Small intestine (tissue), 16 donors: ENCODE measurements at places on chromosomes 13 and 19.

GRCh38 chr13:21237081-21237480, 60.6 kb downstream of the MRPL57 start:
- DNase-seq = no peak

DNA sequence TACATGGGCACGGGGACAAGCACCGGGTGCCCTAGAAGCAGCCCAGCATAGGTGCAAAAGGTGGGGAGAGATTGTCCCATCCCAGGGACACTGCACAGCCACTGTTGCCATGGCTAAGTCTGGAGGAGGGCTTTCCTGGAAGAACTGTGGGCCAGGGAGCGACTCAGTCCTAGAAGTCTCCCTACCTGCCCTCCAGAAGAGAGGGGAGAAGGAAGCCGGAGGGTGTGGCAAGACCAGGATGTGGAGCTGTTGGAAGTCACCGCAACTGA, 2.3 kb upstream of the FBN3 start:
- DNase-seq = no peak

DNA sequence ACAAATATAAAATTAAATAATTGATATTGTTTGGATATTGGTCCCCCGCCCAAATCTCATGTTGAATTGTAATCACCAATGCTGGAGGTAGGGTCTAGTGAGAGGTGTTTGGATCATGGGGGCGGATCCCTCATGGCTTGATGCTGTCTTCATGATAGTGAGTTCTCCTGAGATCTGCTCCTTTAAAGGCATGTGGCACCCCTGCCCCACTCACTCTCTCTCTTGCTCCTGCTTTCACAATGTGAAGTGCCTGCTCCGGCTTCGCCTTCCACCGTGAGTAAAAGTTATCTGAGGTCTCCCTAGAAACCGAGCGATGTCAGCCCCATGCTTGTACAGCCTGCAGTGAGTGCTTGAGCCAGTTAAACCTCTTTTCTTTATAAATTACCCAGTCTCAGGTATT, 248.2 kb downstream of the PCDH9 start:
- DNase-seq = no peak

DNA sequence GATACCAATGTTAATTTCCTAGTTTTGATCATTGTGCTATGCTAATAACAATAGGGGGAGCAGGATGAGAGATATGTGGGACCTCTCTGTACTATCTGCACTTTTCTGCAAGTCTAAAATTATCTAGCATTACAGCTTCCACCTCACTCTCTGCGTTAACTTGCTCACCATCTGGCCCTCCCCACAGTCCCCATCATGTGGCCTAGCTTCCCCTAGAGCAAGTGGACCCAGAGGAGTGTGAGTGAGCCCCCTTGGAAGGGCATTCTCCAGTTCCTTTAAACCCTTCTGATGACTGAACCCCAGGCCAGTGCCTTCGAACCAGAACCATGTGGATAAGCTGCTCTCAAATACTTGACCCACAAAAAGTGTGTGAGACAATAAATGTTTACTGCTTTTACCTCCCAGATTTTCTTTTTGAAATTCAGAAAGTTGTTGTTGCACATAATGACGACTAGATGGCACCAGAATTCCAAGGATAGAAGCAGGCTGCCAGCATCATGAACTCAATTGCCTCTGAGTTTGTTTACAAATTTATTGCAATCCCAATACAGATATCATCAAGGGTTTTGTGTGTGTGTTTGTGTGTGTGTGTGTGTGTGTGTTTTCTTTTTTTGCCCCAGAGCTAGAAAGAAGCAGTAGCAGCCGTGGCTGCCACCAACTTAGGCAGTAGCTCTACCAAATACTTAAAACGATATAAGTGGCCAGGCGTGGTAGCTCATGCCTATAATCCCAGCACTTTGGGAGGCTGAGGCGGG, 49.0 kb upstream of the ZNF780A start:
- DNase-seq = peak; percentile 60

DNA sequence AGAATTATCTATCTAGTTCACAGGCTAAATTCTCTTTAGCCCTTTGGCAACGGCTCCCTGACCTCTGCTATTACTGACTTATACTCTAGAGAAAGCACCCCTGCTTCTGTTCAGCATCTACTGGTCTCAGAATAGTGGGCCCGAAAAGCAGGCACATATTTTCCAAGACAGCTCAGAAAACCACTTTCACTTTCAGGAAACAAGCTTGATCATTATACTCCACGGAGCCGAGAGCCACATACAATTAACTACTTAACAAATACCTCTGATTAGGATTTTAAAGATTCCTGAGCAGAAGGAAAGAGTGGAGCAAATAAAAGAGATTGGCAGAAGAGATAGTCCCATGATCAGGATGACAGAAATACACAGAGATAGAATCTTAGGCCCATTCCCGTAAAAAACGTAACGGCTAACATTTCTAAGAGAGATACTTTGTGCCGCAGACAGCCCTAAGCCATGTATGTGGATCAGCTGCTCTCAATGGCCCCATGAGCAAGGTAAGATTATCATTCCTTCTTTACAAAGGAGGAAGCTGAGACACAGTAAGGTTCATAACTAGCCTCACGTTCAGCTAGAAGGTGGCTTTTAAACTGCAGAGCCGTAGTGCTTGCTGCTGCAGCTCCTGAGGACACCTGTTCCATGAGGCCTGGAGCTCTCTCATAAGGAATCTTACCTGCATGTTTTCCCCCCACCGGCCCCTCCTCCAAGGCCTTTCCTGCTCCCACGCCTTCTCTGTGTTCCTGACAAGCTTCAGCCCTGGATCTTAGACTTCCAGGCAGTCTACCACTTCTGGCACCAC, 227.2 kb downstream of the FOXO1 start:
- no peak for DNase-seq

DNA sequence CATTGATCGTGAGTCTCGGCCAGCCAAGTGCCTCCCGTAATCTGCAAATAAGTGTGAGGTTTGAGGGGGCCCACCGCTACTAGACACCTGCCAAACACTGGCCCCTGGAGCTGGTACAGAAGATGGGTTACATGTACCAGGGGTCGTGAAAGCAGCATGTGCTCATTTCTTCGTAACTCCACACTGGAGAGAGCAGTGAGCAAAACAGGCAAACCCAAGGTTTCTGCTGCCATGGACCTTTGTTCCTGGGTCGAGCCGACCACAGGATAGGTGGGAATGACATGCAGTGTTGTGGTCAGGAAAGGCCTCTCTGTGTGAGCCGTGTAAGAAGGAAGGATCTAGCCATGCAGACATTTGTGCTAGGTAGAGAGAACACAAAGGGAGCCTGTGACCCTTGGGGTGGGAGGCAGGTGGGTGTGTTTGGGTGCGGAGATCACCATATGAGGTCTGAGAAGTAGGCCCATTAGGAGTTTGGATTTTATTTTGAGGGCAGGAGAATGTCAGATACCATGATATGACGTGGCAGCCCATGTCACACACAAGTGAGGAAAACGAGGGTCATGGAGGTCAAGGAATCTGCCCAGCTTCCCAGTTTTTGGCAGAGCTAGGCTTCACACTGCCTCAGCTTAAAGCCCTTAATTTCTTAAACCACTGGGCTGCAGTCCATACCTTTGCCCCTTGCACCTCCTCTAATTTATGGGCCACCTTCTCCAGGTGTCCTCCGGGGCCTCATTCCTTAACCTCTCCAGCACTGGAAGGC, 919 bp downstream of the GTF3A start:
- DNase-seq = peak; percentile 30

GRCh38 chr13:24005755-24006281, 108.5 kb upstream of the C1QTNF9B start:
- peak; percentile 31 for DNase-seq

- DNase-seq = no peak
These were observed 607.6 kb downstream of the SLITRK1 start for GRCh38 chr13:83274679-83275078.

DNA sequence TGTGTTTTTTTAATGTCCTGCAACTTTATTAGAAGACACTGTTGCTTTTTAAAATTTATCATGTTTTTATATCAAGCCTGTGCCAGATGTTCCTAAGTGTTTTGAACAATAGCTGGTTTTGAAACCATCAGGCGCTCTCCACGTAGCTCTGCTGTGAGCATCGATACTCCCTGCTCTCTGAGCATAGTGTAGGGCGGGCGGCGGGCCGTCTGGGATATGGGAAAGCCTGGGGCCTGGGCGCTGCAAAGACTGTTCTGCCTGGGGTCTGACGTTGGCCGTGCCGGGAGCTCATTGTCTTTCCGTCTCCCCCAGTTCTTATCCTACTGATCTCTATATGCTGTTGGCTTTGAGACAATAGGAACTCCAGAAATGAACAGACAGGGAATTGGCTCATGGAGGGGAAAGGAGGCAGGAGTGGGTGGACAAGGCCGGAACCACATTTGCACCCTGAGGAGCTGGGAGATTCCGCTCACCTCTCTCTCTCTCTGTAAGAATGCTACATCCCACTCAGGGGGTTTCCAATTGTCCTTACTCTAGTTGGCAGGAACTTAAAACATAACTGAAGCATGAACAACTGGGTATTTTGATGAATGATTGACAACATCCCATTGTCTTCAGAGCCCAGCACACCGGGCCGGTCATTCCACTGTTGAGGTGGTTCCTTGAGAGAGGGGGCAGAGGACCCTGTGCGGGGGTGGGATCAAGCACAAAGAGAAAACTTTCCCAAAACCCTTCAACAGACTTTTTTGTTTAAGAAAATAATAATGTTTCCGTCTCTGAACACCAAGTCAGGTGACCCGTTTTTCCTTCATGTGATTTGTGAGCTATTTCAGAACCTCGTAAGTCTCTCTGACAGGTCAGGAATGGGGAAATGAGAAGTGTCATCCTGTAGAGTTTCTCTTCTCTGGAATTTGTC, 64.7 kb downstream of the COL4A2 start:
- no peak for DNase-seq

DNA sequence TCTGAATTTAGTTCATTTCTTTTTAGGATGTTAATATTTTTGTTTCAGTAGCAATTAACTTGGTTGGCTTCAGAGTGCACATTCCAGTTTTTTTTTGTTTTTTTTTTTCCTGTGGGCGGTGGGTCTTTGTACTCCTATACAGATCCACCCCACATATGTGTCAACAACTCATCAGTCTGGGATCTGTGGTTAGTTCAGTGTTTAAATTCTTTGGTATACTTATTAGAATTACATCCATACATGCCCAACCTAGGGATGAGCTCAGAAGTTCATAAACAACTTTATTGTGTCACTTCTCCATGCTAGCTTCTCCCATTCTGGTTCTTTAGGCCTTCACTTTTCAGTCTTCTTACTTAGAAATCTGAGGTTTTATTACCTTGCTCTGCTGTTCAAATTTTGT, 50.9 kb downstream of the PCCA start:
- no peak for DNase-seq

DNA sequence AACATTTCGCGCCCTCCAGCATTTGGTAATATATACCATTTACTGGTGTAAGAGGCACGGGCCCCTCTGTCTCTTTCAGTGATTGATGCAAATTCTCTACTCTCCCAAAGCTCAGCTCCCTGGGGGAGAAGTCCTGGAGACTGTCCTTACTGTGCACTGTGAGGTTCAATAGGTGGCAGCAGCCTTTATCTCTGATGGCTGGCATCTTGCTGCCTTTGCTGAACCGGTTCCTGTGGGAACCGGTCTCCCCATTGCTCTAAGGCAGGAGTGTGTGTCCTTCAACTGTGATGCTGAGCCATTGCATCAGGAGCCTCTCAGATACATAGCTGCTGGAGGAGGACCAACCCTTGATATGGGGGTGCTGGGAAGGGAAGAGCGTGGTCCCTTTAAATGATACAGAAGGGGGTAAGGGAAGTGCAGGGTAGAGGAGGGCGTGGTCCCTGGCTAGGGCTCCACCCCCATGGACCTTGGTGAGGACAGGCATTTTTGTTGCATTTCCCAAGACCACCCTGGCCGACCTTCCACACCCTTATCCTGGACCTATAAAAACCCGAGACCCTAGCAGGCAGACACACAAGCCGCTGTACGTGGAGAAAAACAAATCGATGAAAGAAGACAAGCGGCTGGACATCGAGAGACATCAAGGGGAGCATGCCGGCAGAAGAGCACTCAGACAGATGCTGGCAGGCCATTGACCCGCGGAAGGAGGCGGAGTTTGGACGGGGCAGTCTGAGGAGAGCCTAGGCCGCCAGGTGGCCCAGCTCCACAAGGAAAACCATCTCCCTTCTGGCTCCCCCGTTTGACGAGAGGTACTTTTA, 41.1 kb upstream of the GTF3A start:
- DNase-seq = no peak

DNA sequence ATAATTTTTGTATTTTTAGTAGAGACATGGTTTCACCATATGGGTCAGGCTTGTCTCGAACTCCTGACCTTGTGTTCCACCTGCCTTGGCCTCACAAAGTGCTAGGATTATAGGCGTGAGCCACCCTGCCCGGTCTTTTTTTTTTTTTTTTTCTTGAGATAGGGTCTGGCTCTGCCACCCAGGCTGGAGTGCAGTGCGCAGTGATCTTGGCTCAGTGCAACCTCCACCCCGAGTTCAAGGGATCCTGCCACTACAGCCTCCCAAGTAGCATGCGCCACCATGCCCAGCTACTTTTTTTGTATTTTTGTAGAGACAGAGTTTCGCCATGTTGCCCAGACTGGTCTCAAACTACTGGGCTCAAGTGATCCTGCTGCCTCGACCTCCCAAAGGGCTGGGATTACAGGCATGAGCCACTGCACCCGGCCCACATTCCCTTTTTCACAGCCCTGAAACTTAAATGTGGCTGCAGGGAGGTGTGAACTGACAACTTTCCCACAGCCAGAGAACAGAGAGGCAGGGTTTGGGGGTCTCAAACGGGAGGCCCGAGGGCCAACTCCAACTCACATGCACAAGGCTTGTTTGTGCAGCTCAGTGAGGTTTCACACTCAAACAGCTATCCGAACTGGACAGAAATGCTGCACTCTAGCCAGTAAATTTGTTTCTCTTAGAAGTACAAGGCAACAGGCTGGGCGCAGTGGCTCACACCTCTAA, 4.4 kb upstream of the S1PR5 start:
- DNase-seq = no peak

DNA sequence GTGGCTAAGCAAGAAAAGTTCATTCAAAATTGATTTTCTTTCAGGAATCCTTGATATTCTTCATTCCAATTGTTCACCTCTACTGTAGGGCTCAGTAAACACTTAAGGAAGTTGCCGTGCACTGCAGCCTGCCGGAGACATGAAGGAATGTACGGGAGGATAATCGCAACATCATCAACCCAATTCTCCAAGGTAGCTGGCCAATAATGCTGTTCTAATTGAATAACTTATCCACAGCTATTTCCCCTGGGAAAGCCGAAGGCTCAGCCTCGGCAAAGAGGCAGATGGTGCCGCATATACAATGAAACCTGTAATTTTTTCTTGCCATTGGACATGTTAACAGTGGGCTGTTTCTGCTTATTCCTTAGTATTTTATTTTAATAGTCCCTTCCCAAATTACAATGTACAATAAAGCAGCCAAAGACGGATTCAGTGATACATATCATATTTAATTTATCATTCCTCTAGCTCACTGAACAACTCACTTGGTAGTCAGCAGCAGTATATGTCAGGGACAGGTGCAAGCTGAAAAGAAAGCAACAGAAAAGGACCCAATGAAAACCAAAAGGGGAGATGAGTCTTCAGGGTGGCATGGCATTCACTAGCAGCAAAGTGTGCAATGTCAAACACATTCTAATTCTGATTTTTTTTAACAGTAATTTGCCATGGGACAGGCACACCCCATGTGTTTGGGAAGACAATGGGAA, 420.5 kb upstream of the KLF12 start:
- no peak for DNase-seq
